ENCODE measurements at places on chromosomes 16 and 17. TPM values are rescaled to one million over a fixed set of nuclear protein-coding genes. Genes with fewer than 3 reads are reported as not detected.

DNA sequence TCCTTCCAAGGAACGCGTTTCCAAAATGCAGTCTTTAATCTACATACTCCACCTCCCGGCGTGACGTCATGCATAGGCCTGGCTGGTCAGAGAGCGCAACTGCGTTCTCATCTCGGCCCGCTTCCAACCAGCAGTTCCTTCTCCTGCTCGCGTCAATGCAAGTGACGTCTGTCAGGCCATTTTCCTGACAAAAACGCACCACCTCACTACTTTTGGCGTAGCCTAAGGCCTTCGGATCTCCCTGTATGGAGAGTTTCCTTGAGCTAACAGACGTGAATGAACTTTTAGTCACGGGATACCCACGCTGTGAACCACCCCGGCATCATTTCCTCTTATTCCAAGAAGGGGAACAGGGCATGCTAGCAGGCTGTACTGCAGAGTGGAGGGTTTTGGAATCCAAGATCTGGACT lies 25.0 kb downstream of the TEX14 start:
- peak; percentile 83 for DNase-seq

DNA sequence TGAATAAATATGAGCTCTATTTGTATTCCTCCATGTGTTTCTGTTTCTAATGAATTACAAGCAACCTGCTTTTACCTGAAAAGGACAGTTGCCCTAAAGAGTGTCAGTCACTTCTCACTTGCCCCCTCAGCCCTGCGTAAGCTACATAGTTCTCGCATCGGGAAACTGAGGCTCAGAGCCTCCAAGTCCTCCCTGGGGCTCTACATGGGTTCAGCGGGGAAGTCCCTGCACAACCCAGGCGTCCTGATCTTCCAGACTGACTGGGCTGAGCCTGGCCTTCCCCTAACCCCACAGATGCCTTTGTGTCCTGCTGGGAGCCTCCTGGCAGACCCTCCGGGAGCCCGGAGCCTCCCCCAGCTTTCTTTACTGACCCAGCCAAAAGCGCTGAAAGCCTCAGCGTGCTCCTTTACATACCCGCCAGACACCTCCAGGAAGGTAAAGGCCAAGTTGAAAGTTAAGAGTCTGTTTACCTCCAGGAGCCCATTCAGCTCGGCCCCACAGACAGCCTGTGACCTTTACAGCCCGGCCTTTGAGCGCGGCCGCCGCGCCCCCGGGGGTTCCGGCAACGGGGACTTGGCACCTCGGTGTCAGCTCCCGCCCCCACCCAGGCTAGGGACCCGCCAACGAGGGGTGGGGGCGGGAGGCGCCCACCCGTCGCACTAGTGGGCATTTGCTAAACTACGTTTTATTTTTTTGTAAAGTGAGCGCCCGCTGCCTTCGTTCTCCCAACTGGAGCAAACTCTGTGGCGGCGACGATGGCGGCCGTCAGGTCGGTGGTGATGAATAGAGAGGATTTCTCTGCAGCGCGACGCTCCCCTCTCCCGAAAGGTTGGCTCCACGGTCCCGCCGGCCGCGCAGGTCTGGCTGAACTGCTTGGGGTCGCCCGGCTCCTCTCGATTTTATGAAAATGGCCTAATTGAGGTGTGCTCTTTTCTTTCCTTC lies 4.4 kb upstream of the HOXB13 start:
- DNase-seq: no peak

PYDC1 gene
- total RNA-seq: not detected

DNA sequence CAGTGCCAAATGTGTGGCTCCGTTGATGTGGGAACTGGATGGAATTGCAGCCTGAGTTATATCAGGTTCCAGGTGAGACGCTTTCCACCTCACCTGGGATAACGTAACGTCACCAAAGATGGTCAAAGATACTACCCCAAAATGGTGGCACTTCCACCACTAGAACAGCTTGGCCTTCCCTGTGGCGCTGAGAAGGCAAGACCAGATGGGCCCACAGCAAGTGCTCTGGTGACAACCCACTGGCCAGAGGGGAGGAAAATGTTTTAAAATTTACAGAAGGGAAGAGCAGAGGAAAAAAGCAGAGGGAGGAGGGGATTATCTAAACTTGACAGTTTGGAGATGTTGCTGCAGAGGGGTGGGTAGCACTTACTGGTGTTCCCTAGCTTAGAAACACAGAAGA lies 7.5 kb upstream of the ITGA2B start:
- no peak for DNase-seq

- peak; percentile 59 for DNase-seq
Measured at GRCh38 chr16:71360378-71360777, 1.9 kb downstream of the CALB2 start.

C1QTNF8 gene
- total RNA-seq: not detected

DNAH9 gene
- not detected for total RNA-seq

- DNase-seq: no peak
Measured at GRCh38 chr16:7644176-7644575, 311.5 kb downstream of the RBFOX1 start.

GRCh38 chr17:16007439-16007838 lies 7.8 kb downstream of the TTC19 start:
- DNase-seq: no peak

- DNase-seq: no peak
Measured at GRCh38 chr17:60959011-60959410, 281.4 kb downstream of the BCAS3 start.

DNA sequence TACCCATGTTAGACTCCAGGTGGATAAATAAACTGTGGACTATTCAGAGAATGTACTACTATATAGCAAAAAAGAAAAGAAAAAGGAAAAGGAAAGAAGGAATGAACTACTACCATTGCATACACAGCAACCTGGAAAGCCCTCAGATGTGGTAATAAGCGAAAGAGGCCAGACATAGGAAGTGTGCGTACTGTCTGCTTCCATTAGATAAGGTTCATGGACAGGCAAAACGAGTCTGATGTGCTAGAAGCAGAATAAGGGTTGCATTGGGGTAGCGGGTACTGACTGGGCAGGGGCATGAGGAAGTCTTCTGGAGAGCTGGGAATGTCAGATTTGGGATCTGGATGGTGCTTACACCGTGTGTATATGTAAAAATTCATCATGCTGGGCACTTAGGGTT lies 21.8 kb downstream of the CLEC16A start:
- DNase-seq: no peak

GRCh38 chr16:75296606-75297005 lies 45.2 kb upstream of the BCAR1 start:
- DNase-seq: peak; percentile 93

DNA sequence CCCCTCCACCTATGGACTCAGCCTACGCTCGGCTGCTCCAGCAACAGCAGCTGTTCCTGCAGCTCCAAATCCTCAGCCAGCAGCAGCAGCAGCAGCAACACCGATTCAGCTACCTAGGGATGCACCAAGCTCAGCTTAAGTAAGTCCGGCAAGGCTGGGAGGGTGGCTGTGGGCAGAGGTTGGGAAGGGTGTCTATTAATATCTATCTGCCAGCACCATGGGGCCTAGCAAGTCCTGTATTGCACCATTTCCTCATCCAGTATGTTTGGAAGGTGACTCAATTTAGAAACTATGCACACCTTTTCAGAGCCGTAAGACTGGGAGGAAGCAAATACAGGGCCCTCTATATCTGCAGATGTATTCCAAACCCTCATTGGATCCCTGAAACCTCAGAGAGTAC lies 45.0 kb upstream of the ARHGAP44 start:
- DNase-seq: no peak

GUCY2D gene
- not detected for total RNA-seq

FOXN1 gene
- not detected for total RNA-seq

- no peak for DNase-seq
Measured at GRCh38 chr17:82301916-82302567, 15.4 kb downstream of the CD7 start.

SEZ6L2 gene
- 0.68 TPM for total RNA-seq

DNA sequence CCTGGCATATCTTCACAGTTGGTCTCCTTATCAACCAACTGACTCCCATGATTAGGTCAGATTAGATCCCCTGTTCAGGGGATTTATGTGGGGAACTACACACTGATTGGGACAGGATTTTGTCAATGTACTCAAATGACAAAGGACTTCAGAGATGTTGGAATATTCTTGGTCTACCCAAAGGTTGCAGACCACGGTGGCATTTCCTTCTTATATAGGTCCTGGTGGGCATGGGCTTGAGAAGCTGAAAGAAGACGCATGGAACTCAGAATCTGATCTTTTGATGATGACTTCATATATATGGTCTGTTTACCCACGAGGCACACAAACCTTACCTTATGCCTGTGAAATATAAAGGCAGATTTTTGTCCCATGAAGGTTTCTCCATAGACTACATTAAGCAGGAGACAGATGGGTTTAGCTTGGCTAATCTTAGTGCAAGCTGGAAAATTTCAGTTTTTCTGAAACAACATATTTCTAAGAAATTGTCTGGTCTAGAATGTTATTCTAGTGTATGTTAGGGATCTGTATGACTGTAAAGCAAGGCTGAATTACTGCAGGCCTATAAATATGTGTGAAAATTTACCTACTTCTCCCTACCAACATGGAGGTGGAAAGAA lies 33.5 kb downstream of the HLF start:
- no peak for DNase-seq

- no peak for DNase-seq
Measured at GRCh38 chr16:87575027-87575804, 27.1 kb upstream of the JPH3 start.

PITPNM3 gene
- total RNA-seq: 0.34 TPM

CNGB1 gene
- not detected for total RNA-seq

TMEM98 gene
- 42.4 TPM for total RNA-seq

GRCh38 chr17:63001689-63002394 lies 35.8 kb downstream of the TANC2 start:
- no peak for DNase-seq

EMP2 gene
- 43.7 TPM for total RNA-seq

DNA sequence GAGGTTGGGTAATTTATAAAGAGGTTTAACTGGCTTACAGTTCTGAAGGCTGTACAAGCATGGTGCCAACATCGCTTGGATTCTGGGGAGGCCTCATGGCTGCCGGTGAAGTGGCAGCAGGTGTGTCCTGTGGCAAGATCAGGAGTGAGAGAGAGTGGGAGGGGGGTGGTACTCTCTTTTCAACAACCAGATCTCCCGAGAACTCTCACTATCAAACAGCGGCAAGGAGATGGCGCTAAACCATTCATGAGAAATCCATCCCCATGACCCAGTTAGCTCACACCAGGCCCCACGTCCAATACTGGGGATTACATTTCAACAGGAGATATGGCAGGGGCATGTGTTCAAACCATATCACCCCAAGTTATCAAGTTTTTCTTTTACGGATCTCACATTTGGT lies 44.0 kb upstream of the CBX4 start:
- DNase-seq: no peak

DNA sequence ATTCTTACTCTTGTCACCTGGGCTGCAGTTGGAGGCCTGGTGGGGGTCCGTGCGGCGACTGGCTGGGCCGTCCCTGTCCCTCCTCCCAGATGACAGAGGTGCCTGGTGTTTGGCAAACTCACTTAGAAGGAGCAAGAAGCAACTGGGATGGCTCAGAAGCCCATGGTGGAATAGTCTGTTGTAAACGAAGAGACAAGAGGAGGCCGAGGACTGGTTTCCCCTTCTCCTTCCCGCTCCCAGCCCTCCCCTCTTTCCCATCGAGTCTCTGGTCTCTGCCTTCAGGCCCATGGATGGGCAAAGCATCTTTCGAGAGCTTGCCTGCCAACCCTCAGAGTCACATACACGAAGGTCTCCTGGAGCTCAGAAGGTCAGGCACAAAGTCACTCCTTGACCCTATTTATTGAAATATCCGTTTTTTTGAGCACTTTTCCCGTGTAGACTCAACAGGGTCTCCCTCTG lies 364.4 kb downstream of the SEC14L1 start:
- no peak for DNase-seq

GRCh38 chr17:56598466-56598865 lies 5.0 kb downstream of the NOG start:
- DNase-seq: no peak

DNASE1L2 gene
- total RNA-seq: 0.56 TPM

MARVELD3 gene
- not detected for total RNA-seq

DNA sequence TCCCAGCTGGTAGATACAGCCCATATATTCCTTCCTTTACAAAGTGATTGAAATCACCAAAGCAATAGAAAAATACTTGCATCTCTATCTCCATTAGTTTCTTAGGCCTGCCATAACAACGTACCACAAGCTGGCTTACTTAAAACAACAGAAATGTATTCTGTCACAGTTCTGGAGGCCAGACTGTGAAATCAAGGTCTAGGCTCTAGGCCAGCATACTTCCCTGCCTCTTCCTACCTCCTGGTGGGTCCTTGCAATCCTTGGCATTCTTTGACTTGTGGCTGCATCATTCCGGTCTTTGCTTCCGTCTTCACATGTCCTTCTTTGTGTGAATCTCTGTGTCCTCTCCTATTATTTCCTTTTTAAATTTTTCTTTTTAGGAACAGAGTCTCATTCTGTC lies 62.5 kb downstream of the ERCC4 start:
- DNase-seq: no peak

GRCh38 chr16:66539623-66540469 lies 10.1 kb downstream of the TK2 start:
- DNase-seq: no peak

- no peak for DNase-seq
Measured at GRCh38 chr16:77085981-77086380, 105.0 kb upstream of the MON1B start.

DNA sequence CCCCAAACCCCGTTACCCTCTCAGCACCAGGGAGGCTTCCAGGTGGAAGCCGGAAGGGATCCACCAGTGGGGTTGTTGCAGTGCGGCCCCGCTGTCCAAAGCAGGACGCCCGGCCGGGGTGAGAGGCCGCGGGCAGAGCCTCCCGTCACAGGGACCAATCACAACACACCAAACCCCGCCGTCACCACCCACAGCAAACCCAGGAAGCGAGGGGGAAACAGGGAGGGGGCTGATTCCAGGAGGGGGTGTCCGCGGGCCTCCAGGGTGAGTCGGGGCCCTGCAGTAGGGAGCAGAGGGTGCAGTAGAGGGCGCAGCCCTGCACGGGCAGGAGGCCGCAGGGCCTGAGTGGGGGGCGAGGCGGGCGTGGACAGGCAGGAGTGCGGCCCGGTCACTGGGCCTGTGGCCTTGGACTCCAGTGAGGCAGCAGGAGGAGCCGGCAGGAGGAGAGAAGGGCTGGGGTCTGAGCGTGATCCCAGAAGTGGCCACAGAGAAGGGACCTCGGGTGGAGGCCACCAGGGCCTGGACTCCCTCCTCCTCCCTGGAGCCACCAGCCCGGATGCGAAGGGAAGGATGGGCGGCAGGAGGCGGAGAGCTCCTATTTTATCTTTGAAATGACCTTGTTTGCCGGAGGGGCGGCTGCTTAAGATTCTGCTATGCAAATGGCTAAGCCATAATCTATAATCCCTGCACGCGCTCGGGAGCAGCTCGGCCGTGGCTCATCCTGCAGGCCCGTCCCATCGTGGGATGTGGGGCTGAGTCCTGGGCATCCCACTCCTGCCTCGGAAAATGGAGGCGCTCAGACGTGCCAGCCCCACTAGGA lies 41.5 kb downstream of the ZFPM1 start:
- no peak for DNase-seq

DNA sequence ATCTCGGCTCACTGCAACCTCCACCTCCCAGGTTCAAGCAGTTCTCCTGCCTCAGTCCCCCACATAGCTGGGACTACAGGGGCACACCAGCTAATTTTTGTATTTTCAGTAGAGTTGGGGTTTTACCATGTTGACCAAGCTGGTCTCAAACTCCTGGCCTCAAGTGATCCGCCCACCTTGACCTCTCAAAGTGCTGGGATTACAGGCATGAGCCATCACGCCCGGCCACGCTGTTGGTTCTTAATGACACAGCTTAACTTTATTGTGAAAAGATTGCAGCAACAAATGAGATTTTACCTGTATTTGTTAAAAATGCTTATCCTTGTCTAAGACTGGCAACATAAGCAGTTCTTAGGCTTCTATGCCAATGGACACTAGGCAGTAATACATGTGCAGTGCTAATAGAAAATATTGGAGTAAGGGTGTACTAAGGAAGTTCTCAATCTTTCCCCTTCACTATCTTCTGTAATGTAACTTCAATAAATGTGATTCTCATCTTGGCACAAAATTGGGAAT lies 2.9 kb downstream of the UBB start:
- no peak for DNase-seq
